Cerebellar nuclear complex (tissue), 1 donor: ENCODE measurements at places on chromosomes 3 and 15.

DNA sequence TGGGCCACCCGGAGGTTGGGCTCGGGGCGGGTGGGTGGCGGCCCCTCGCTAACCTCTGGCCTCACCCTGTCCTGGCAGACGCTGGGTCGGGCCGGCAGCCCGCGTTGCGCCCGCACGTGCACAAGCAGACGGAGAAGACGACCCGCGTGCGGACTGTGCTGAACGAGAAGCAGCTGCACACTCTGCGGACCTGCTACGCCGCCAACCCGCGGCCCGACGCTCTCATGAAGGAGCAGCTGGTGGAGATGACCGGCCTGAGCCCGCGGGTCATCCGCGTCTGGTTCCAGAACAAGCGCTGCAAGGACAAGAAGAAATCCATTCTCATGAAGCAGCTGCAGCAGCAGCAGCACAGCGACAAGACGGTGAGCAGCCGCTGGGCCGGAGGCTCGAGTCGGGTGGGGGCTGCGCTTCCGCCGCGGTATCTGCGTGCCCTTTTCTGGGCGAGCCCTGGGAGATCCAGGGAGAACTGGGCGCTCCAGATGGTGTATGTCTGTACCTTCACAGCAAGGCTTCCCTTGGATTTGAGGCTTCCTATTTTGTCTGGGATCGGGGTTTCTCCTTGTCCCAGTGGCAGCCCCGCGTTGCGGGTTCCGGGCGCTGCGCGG is 3.7 kb downstream of the ISL2 start:
- no peak for DNase-seq

- no peak for DNase-seq
Observed at GRCh38 chr15:45126535-45127158, 3.0 kb downstream of the DUOXA1 start.

DNA sequence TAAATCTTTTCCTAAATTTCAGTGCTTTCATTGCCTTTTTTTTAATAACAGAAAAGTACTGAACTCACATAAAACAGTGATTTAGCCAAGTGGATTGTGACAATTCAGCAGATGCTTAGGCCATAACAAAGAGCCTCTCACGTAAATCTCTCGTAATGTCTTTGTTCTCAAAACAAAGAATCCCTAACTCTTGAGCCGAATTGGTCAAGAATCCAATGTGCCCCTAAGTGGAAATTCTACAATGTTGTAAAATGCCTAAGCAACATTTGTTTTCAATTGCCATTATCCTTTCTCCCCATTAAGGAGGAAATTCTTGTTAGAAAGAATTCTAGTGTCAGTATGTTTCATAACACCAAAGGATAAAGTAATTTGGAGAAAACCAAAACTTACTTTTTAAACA is 235.7 kb upstream of the THBS1 start:
- DNase-seq, result no peak

DNA sequence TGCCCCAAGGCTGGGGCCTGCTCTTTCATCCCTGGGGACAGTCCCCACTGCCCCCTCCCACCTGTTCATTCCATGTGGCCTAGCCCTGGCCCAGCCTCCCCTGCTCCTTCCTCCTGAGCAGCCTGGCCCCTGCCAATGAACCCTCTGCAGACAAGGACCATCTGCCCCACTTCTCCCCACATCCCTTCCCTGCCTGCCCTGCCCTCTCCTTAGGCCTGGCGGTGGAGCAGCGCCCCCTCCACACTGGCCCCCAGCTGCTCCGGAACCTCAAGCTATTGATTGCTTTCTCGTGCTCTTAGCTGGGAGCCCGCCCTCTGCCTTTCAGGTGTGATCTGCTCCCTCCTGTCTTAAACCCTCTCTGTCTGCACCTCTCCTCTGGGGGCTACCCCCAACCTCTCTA is 8.0 kb downstream of the PLXNA1 start:
- DNase-seq, result no peak

GRCh38 chr3:73432023-73432705 is 192.6 kb downstream of the PDZRN3 start:
- no peak for DNase-seq

DNA sequence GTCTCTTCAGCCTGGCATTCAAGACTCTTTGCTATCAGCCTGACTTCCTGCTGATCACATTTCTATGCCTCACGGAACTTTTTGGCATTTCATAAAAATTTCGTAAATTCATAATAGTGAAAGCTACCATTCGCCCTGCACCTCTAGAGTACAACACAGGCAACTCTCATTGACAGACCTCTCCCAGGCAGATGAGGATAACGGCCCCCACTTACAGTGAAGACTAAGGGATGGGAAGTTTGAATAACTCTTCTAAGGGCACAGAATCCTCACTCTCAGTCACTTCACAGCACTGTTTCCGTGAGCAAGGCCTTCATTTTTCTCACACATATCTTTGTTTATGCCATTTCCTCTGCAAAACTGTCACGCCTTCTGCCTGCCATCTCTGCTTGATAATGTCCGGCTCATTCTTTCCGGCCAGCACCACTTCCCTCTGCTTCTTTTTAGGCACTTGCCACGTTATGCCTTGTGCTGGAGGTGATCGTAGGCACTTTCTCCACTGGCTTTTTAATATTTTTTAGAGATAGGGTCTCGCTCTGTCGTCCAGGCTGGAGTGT is 224.1 kb upstream of the HES1 start:
- DNase-seq, result no peak
